ENCODE measurements at places on chromosomes 7 and 10.

DNA sequence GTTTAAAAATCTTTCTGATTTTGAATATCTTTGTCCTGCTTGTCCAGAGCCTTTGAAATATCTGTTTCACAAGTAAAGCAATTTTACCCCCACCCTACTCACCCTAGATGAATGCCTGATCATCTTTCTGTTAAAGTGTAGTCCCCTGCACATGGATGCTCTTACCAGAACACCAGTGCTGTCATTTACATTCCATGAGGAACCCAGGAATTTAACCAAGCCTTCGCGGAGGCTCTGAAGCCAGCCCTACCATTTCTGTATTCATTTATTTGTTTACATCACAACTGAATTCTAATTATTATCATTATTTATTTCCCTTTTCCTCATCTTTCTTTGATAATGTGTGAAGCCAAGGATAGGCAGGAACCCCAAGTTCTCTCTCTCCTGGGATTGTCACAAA is 167.8 kb upstream of the MYO3A start:
- no peak for DNase-seq

GRCh38 chr10:408236-408635 is 273.0 kb downstream of the ZMYND11 start:
- DNase-seq: no peak

GRCh38 chr7:138077809-138078208 is 1.6 kb downstream of the AKR1D1 start:
- DNase-seq: no peak

DNA sequence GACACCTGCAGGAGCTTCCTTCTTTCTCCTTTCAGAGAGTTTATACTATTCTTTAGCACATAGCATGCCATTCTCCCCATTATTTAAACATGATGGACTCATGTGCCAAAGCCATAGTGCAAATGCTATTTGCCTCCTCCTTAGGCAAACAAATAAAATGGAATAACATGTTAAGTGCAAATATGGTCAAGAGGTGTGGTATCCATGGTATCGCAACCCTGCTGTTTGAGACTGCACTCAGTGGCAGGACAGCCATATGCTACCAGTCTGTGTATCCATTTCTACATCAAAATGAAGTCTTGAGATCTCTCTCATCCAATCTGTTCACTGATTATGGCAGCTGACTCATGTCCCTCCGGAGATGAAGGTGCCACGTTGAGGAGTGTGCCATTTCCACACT is 22.8 kb downstream of the HEPACAM2 start:
- DNase-seq: peak; percentile 26

- DNase-seq: no peak
Observed at GRCh38 chr7:108204281-108204796, 74.2 kb upstream of the LAMB4 start.

- no peak for DNase-seq
Observed at GRCh38 chr7:12898004-12898403, 210.6 kb downstream of the ARL4A start.

- no peak for DNase-seq
Observed at GRCh38 chr10:47351899-47352815, 4.0 kb downstream of the RBP3 start.

DNA sequence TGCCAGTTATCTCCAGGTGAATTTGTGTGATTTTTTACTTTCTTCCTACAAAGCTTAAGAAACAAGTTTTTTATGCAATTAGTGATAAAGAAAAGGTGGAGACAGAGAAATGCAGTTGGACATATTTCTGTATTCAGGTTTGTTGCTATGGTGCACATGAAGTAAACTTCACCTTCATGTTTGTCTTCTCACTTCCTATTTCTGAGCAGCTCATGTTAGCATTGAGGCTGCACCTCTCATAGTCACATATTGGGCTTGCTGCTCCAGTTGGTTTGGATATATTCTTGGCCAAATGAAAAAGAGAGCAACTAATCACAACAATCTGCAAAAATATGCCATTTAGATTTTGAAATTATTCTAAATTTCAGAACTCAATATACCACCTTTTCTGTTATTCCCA is 475.6 kb upstream of the ZWINT start:
- DNase-seq: no peak

GRCh38 chr10:69464401-69464800 is 13.1 kb downstream of the TSPAN15 start:
- DNase-seq: no peak

- no peak for DNase-seq
Observed at GRCh38 chr10:82942286-82943099, 1067.5 kb downstream of the NRG3 start.

- DNase-seq: no peak
Observed at GRCh38 chr10:24992512-24993133, 23.3 kb downstream of the ENKUR start.

DNA sequence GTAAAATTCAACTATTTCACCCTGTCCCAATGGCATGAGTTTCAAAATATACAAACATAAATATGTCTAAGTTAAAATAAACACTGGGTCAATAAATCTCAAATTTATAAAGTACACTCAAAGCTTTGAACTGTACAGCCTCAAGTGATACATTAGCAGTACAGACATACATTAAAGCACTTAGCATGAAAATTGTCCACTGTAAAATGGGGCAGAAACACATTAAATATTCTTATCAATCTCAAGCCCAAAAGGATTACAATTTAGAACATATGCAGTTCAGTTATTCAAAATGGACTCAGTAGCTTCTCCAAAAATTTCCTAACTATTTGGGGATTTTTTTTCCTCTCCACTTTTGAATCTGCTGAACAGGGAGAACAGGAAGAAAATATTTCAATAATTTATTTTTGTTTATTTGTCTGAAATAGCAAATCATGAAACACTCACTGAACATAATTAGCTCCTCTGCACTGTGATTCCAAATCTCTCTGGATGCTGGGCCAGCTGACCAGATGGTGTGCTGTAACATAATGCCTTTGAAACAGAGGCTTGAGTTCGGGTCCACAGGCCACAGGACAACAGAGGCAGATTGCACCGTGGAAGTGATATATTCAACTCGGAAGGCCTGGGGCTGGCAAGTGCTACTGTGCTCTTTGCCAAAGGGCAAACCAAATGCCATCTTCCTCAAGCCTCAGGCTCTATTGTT is 248.9 kb upstream of the LRRN3 start:
- DNase-seq: no peak

- no peak for DNase-seq
Observed at GRCh38 chr10:82674036-82674435, 799.0 kb downstream of the NRG3 start.

DNA sequence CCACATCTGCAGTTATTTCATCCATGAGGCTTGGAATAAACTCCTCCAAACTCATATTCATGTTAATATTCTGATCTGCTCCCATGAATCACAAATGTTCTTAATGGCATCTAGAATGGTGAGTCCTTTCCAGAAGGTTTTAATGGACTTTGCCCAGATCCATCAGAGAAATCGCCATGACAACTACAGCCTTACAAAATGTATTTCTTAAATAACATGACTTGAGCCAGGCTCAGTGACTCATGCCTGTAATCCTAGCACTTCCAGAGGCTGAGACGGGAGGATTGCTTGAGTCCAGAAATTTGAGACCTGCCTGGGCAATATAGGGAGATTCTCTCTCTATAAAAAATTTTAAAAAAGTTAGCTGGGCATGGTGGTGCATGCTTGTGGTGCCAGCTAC is 102.1 kb upstream of the TMEM168 start:
- DNase-seq: peak; percentile 59

GRCh38 chr10:126527645-126528314 is 139.5 kb upstream of the ADAM12 start:
- DNase-seq: no peak

GRCh38 chr10:116990276-116990800 is 14.6 kb downstream of the SHTN1 start:
- DNase-seq: no peak

GRCh38 chr7:158850545-158851102 is 5.7 kb upstream of the DYNC2I1 start:
- peak; percentile 19 for DNase-seq

DNA sequence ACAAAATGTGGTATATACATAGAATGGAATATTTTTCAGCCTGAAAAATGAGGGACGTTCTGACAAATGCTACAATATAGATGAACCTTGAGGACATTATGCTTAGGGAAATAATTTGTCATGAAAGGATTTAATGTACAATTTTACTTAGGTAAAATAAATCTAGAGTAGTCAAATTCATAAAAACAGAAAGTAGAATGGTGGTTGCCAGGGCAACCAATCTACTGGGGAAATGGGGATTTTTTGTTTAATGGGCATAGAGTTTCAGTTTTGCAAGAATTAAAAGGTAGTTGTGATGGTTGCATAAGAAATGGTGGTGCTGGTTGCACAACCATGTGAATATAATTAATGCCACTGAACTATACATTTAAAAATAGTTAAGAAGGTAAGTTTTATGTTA is 296.0 kb upstream of the SP4 start:
- no peak for DNase-seq

DNA sequence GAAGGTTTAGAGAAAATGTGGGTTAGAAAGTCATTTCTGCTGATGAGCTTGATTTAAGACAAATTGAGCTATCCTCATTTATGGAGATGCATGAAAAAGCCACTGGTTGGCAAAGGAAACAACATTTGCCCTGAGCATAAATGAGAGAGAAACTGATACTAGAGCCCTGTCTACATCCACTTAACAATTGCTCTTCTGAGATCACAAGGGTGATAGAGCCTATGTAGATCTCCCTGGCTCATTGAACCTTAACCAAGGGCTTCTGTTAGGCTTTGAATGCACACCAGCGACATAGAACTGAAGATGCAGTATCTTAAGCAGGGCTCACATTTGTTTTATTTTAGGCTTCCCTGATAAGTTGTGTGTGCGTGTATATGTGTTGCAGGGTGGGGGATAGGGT is 35.0 kb downstream of the GPR141 start:
- DNase-seq: no peak

- DNase-seq: no peak
Observed at GRCh38 chr10:49150426-49150825, 16.6 kb upstream of the FAM170B start.

DNA sequence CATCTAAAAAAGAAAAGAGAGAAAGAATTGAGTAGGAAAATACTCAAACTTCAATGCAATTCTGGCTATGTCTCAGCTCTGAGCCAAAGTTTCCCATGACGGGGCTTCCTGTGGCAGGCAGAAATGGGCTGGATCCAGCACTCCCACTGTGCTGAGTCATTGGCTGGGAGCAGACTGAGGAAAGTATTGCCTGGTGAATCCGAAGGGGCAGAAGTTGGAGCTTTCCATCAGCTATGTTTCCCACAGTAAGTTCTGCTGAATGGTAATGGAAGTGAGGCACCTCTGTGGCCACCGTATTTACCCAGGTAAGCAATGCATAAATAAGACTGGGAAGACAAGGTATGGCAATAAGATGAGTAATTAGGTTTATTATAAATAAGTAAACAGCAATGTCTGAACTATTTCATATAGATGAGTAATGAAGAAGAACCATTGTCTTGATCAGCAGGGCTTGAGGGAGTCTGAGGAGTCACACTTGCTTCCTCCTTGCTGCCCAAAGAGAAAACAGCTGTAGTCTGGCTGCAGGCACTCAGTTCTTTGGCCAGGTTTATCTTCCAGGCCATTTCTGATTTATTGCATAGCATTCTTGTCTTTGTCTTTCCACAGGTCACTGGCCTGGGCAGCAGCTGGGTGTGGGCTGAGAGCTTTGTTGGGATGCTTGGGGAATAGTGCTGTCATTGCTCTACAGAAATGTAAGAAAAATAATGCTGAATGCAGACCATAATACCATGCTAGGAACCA is 255.3 kb downstream of the DNAJB9 start:
- no peak for DNase-seq

DNA sequence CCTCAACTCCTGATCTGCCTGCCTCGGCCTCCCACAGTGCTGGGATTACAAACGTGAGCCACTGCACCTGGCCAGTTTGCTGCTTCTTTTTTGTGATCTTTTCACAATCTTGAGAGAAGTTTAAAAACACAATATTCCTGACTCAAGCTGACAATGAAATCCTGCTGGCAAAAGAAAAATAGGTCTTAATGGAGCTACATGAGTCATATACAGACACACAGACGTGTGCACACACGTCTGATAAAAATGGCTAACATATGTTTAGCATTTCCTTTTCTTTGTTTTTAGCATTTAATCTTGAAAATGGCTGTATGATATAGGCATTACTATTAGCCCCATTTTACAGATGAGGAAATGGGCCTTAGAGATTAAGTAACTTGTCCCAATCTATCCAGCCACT is 29.4 kb upstream of the RAB18 start:
- DNase-seq: no peak

- no peak for DNase-seq
Observed at GRCh38 chr7:50450590-50451032, 461 bp upstream of the FIGNL1 start.

DNA sequence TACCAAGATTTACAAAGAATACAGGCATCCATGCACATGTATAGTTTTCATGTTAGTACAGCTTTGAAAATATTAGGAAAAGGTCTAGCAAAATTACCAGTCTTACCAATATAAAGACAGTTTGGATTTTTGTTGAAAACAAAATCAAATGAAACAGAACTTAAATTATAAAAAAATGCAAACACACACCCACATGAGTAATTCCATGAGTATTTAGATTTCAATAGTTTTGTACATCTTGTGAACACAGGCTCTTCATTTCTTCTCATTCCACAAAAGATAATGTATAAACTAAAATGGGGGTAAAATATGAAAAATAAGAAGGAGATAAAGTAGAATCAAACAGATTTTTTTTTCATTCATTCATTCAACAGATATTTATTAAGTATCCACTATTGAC is 682.2 kb upstream of the ANKRD30A start:
- no peak for DNase-seq

DNA sequence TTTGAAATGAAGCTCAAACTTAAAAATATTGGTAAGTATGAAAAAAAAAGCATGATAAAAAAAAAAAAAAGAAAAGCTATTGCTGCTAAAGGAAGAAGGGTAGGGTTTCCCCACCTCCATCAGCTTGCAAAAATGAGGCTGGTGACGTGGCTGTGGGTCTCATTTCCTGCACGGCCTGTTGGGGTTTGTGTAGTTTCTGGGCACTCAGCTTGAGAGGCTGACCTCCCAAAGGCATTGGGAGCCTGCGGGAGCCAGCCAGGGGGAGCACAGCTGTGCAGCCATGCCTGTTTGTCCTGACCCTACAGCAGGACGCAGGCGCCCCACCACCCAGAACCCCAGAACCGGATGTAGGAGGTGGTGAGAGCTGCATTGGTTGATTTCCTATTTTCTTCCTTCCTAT is 48.8 kb upstream of the CARD11 start:
- DNase-seq: no peak

GRCh38 chr7:121032645-121033460 is 44.3 kb downstream of the CPED1 start:
- DNase-seq: no peak

GRCh38 chr10:69726850-69727249 is 74.9 kb upstream of the COL13A1 start:
- no peak for DNase-seq
